ENCODE measurements at places on chromosomes 6 and 20.

GRCh38 chr20:21510414-21511384, 3.2 kb downstream of the NKX2-2 start:
- DNase-seq = no peak

GRCh38 chr20:3583765-3584164, 79.4 kb downstream of the GFRA4 start:
- no peak for DNase-seq

GRCh38 chr20:58102261-58102660, 126.2 kb downstream of the ANKRD60 start:
- no peak for DNase-seq

- no peak for DNase-seq
These were observed 133.4 kb downstream of the CEBPB start for GRCh38 chr20:50323777-50324775.

DNA sequence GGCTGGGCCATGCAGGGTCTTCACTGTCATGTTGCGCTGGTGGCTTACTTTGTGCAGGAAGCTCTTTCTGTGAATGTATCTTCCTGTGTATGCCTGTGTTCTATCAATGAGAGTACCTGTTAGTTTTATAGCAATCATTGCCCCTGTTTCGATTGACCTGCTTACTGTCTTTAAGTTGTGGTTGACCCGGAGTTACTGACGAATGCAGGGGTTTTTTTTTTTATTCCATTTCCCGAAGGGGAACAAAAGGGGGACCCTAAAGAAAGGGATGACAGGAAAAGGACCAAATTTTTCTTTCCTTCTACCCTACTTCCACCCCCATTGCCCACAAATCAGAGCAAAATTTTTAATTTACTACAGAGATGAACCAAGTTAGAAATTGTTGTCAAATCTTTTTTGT, at the start of gene IL17F:
Gene IL17F (minus strand): TSS at position 101 of the 400 bp plus-strand sequence. CDS start 71 bp downstream, at position 30.
- DNase-seq = no peak

DNA sequence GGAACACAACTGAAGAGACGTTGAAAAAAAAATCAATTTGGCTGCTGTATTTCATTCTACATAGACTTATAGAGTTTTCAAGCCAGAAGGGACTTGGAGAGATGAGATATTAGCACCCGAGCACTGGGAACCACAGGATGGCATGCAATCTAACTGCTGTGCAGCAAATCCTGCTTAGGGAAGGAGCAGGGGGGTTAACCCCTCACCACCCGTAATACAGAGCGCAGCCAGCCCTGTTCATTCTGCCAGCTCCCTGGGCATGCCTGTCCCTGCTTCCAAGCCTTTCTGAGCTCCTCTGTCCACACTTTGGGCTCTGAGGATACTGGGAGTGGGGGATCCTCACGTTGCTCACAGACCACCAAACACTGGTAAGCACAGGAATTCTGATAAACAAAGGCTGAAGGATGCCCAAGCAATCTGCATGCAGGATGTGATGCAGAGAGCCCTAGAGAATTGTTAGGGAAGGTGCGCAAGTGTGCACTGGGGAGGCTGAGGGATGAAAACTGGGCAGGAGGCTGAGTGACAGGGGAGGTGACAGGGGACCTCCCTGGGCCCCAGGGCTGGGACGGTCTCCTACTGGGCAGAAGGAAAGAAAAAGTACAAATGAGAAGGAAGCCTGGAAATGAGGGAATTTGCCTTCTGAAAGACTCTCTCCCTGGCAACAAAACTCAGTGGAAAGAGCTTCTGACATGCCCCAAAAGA, 34.0 kb downstream of the CPNE5 start:
- no peak for DNase-seq

DNA sequence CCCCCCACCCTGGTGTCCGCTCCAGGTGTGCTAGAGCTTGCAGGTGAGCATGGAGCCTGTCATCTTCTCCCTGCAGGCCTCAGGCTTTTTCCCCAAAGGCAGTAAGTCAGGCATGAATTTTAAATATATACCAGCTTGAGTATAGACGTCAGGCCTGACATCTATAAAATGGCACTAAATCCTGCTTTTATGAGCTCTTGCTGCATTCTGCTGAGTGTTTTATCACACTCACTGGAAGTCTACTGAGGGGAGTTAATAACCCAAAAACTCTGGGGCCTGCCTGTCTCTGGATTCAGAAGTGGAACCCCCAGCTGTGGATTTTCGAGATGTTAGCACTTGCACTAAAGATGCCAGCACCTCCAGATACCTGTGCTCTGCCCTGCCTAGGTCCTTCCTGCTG, 133.4 kb upstream of the TOP1 start:
- DNase-seq = no peak

- no peak for DNase-seq
These were observed 137.5 kb upstream of the SYNDIG1 start for GRCh38 chr20:24331939-24332338.

- DNase-seq = no peak
These were observed 150.7 kb downstream of the EDN3 start for GRCh38 chr20:59451066-59451630.

DNA sequence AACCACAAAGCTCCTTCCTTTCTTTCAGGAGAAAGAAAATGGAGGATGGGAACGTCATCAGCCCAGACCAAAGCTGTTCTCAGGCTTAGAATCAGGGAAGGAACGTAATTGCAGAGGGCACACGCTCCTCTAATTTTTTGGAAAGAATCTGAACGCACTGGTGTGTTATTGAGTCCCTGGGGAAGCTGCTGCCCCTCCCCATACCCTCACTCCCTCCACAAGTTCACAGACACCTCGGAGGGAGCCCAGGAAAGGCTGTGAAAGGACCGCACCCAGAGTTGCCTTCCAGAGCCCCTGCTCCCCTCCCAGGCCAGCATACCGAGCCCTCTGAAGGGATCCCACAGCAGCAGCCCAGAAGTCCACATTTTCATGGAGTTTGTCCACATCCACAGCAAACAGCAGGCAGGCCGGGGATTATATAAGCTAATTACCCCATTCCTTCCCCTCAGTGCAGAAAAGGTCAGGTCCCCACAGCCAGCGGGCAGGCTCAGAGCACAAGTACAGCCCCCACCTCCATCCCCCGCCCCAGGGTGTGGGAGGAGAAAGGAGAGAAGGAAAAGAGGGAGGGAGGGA, 53.7 kb downstream of the ANKRD60 start:
- DNase-seq = no peak

- DNase-seq = no peak
These were observed 642.1 kb upstream of the FLRT3 start for GRCh38 chr20:14979453-14979986.

DNA sequence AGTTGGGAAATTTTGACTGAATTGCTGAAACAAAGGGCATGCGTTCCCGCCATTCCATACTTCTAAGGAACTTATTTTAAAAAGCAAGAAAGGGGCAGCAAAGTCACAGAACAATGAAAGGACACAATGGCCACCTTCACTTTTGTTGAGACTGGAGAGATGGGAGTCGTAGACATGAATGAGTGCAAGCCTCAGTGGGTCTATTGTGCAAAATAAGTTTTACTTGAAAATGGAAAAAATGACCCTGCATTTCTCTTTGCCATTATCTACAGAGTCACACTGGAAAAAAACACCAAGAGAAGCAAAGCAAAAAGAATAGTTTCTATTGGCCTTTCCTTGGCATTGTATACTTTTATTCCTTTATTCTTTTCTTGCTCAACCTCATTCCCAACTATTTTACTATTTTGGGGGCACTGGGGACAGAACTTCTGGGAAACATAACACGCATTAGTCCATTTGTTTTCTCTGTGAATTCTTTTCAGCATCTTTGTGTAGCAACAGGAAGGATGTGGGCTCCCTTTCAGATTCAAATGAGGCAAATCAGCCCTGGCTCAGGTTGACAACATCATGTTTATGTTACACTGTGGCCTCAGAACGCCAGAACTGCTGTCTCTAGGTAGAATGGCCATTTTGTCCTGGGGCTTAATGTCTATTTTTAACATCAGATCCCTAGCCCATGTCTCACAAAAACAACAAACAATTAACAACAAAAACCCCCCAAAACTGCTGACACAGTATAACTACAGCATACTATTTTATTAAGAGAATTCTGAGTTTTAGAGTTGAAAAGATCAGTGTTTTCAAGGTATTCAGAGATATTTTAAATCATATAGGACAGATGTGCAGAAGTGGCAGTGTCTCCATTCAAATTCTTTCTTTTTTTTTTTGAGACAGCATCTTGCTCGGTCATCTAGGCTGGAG, 122.2 kb downstream of the FYN start:
- DNase-seq = no peak

DNA sequence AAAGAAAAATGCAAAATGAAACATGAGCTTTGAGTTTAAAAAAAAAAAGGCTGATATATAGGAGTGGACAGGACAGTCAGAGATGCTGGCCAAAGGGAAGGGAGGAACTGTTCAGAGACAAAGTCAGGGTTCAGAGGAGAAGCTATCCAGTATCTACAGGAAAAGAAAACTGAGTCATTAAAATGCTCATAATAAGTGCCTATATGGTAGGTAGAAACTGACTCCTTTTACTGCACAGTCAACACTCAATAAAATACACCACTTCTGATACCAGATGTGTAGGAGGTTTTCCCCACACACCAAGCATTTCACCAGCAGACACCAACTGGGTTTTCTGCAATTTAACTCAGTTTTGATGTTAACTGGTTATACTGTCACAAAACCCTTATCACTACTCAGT, 32.9 kb downstream of the FRK start:
- DNase-seq = no peak

GRCh38 chr6:40962241-40962640, 76.8 kb downstream of the UNC5CL start:
- peak; percentile 90 for DNase-seq

GRCh38 chr6:44262467-44263353, 2.6 kb downstream of the NFKBIE start:
- DNase-seq = no peak

- no peak for DNase-seq
These were observed 119.6 kb downstream of the SCML4 start for GRCh38 chr6:107704347-107705013.

- DNase-seq = no peak
These were observed 53.3 kb downstream of the APCDD1L start for GRCh38 chr20:58461899-58462298.

DNA sequence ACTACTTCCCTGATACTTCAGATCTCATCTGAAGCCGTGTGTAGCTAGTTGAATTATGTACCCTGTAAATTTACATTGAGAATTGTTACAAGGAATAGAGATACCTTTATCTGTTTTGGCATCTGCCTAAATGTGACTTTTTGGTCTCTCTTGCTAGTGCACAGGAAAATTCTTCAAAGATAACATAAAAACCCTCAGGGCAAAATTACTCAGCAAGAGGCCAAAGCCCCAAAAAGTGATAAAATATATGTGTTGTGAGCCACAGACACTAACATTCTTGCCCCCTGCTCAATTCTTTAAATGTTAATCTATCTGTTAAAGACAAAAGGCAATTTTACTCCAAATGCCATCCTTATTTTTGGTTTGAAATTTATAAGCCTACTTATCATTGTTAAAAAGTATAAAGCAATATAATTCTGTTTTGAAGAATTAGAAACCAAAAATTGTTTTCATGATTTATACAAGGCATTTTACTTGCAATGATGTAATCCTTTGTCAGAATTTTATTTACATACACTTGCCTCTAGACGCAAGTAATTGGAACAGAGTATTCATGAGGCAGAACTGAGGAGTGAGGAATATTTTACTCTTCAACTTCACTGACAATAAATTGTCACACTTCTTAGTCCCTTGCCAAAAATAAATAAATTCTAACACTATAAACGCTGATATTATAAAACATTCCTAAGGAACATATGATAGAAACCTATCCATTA, 186.2 kb downstream of the EPM2A start:
- no peak for DNase-seq

DNA sequence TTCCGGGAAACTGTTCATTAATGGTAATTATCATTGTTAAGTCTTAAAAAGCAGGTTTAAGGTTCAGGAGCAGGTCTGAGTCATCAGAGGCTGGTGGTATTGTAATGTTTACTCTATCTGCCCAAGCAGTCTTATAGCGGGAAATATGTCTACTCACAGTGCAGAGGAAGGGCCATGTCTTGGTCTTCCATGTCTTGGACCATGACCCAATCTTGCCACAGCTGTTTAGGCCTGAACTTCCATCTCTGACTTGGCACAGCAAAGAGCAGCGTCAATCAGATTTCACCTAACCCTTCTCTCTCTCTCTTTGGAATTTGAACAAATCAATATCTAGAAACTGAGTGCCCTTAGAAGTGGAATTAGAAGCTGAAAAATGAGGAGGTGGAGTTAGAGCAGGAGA, 25.8 kb downstream of the SLC2A12 start:
- DNase-seq = no peak

DNA sequence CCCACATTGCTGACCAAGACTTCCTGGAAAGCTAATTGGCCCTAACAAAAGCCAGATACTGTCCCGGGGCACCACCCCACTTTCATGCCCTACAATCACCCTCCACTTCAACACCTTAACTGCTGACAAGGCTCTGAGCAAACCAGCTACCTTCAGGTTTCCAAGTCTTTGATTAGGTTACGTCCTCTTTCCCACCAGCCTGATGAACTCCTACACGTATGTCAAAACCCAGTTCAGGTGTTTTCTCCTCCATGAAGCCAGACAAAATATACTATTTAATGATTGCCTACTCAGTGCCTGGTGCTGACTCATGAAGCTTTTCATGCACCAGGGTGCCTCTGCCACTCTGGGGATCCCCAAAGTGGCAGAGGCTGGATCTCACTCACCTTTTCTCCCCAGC, 58.6 kb downstream of the CDH22 start:
- no peak for DNase-seq

DNA sequence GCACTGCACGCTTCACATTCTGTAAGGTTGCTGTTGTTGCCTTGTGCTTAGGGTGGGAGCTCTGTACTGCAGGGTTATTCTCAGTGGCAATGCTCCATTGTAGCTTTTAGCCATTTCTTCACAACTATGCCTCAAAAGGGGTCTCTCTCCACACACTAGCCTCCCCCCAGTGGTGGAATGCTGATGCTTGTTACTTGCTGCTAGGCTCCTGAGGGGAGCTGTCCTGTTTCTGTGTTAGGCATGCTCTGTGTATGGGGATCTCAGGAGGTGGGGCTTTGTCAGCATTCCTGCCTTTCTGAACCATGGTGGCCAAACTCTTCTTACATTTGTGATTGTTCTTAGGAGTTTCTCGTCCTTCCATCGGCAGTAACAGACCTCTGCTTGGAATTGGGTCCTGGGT, 18.8 kb downstream of the TMEM170B start:
- DNase-seq = no peak

DNA sequence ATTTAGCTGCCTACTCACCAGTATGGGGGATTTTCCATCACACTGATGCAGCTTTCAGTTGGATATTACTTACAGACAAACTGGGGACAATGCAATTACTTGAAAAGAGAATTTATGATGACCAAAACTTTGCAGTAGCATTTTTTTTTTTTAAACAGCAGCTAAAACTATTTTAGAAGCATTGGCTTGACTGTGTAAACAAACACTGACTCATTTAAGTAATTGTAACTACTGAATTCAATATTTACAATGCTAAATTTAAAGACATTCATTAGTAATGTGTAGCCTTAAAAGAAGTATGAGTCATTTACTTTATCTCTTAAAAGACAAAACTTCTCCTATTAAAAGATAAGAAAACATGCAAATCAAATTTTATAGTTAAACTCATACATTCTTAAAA, 295.9 kb upstream of the FERMT1 start:
- no peak for DNase-seq

GRCh38 chr6:11232770-11233626, 530 bp upstream of the NEDD9 start:
- DNase-seq = no peak

GRCh38 chr6:136552054-136552453, 1.8 kb upstream of the MAP7 start:
- DNase-seq = no peak

Measured in HFF-Myc (cell line).